ENCODE measurements at places on chromosomes 1 and 21.

GRCh38 chr21:29164323-29164942 is 34.0 kb downstream of the MAP3K7CL start:
- no peak for DNase-seq

GRCh38 chr1:101592845-101593244 is 356.0 kb downstream of the S1PR1 start:
- DNase-seq, result no peak

- no peak for DNase-seq
Measured at GRCh38 chr1:20885121-20885520, 98.0 kb upstream of the HP1BP3 start.

- DNase-seq, result no peak
Measured at GRCh38 chr1:112256411-112256810, 139.6 kb upstream of the CTTNBP2NL start.

GRCh38 chr1:228794810-228795209 is 59.5 kb downstream of the RHOU start:
- no peak for DNase-seq

- no peak for DNase-seq
Measured at GRCh38 chr1:211783897-211784296, 46.7 kb downstream of the LPGAT1 start.

GRCh38 chr1:50060279-50060678 is 36.5 kb upstream of the AGBL4 start:
- DNase-seq, result no peak

DNA sequence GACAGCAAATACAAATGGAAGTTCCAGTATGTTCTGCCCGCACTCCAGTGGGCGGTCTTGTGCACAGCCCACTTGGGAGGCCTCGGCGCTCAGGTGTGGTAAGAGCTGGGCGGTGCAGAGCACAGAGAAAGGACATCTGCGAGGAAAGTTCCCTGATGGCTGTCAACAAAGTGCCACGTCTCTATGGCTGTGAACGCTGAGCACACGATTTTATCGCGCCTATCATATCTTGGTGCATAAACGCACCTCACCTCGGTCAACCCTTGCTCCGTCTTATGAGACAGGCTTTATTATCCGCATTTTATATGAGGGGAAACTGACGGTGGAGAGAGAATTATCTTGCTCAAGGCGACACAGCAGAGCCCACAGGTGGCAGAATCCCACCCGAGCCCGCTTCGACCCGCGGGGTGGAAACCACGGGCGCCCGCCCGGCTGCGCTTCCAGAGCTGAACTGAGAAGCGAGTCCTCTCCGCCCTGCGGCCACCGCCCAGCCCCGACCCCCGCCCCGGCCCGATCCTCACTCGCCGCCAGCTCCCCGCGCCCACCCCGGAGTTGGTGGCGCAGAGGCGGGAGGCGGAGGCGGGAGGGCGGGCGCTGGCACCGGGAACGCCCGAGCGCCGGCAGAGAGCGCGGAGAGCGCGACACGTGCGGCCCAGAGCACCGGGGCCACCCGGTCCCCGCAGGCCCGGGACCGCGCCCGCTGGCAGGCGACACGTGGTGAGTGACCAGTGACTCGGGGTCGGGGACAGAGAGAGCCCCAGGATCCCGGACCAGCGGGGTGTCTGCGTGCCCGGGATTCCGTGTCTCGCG is at the start of gene IL12RB2:
Gene IL12RB2 (plus strand): TSS at position 623 of the 810 bp plus-strand sequence. CDS start 12,496 bp downstream, outside the sequence.
- DNase-seq, result no peak

- no peak for DNase-seq
Measured at GRCh38 chr1:1232796-1233566, 944 bp downstream of the B3GALT6 start.

DNA sequence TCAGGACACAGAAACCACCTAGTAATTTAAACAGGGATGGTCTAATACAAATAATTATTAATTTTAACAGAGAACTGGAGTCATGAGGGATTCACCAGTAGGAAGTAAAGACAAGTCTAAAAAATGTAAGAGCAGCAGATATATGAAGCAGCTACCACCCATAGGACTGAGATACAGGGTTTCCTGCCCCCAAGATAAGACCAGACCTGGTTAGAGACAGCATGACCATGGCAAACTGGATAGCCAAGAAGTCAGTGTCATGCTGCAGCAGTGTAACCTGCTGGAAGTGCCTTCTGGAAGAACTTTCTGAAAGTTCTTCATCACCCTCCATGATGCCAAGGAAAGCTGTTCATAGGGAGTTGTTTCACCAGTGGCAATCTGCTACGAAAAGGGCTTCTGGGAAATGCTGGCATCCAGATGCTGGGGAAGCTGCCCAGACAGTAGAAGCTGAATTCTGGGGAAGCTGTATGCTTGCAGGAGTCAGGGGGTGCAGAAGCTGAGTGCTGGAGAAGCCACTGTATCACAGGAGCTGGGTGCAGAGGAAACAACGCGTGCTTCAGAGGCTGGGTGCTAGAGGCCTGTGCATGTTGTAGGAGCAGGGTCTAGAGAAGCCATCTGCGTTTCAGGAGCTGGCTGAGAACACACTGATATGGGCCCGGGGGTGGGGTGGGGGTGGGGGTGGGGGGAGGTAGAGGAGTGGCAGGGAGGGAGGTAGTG is 356.4 kb downstream of the DISC1 start:
- no peak for DNase-seq

DNA sequence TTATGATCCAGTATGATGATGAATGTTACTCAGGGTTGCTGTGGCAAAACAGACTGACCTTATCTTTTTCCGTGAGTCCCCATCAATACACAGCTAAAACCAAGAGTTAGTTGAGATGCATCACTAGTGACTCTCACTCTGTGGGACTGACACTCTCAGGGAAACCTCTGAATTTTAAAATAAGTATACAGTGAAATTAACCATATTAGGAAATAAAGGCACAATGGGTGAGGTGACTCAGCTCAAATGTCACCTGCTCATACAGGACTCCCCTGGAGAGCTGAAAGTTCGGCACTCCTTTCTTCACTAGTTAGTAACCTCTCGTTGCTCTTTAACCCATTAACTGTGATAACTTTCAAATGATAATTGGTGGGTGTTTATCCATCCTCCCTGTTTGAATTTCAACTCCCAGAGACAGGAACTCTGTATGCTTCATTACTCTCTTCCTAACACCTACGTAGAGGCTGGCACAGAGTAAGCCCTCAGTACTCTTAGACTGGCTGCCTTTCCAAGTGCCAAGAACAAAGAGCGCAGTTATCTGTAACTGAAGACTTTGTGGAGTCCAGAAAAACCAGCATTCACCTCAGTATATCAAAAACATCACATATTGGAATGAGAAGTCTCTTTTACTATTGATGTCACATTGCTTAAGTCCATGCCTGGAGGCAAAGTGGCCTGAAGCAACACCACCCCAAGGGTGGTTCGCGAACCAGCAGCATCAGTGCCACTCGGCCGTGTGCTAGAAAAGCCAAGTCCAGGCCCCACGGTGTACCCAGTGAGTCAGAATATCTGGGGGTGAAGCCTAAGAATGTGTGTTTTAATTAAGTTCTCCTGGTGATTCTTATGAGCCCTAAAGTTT is 91.1 kb downstream of the NIBAN1 start:
- no peak for DNase-seq

GRCh38 chr1:153359241-153359640 is 1.6 kb downstream of the S100A9 start:
- DNase-seq, result no peak
